Stimulated activated CD4-positive, alpha-beta T cell treated with anti-CD3 and anti-CD28 coated beads, Interleukin-4, amount 100 ng/mL, for 4 hours (primary cell): ENCODE measurements at places on chromosomes 1 and 21.

GRCh38 chr1:117267232-117267774 is 56.6 kb upstream of the VTCN1 start:
- no peak for DNase-seq

GRCh38 chr1:214473387-214473786 is 78.0 kb downstream of the PTPN14 start:
- DNase-seq: no peak

DNA sequence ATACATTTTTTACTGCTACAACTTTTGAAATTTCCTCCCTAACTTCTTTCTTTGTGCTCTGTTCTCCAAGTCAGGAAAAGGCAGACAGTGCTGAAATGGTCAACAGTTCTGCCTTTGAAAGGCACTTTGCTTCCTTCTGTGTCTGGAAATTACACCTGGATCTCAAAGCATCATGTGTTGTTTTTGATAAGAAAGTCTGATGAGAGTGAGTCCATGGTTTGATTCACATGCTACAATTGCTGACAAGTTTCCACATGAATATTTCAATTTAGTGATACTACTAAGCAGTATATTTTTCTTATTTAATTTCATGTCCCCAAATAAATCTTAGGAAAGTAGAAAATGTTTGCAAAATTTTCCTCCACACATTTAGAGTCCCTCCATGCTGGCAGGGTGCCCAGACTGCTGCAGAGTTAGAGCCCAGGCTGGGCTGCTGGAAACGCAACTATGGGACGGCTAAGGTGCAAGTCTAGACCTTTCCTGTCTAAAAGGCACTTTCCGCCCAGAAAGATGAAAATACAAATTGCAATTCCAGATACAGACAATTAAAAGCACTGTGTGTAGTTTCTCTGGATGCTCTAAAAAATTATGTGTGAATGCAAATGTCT is 96.6 kb upstream of the RUNX1 start:
- no peak for DNase-seq

DNA sequence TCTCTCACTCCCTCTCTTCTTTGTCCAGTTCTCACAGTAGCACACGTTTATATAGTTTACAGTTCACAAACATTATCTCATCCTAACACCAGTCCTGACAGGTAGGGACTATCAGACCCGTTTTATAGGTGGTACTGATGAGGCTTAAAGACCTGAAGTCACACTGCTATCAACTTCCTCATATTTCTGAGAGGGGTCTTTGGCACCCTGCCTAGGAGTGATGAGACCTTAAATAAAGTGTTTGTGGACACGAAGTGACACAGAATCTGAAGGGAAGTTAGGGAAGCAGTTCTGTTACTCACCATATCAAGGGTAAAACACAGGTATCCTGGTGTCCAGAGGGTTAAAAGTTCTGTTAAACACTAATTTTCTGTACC is 590 bp upstream of the TACSTD2 start:
- no peak for DNase-seq

GRCh38 chr1:242449661-242450060 is 74.8 kb downstream of the PLD5 start:
- DNase-seq: no peak

DNA sequence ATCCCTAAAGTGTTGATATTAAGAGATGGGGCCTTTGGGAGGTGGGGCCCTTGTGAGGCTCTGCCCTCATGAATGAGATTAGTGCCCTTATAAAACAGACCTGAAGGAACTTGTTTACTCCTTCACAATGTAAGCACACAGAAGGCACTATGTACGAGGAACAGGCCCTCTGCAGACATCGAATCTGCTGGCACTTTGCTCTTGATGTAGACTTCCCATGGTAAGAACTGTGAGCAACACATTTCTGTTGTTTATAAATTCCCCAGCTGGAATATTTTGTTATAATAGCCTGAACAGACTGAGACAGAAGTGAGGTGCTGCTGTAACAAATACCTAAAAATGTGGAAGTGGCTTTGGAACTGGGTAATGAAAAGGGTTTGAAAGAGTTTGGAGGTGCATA is 193.2 kb downstream of the TGFB2 start:
- no peak for DNase-seq

GRCh38 chr1:100461222-100461621 is 76.7 kb upstream of the GPR88 start:
- no peak for DNase-seq

DNA sequence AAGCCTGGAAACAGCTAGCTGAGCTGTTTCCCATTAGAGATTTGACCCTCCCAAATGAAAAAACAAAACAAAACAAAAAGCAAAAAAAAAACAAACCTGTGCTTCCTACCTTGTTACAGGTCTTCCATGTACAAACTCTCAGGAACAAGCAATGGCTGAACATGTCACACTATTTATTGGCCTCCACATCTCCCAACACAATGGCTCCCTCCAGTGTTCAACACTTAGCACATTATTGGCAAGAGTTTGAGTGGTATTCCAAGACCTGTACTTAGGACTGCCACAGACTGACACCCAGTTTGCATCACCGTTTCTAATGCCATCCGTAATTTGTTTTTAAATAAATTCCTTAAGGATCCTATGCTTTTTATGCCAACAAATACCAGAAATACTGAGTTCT is 195.0 kb upstream of the OLFM3 start:
- DNase-seq: no peak

DNA sequence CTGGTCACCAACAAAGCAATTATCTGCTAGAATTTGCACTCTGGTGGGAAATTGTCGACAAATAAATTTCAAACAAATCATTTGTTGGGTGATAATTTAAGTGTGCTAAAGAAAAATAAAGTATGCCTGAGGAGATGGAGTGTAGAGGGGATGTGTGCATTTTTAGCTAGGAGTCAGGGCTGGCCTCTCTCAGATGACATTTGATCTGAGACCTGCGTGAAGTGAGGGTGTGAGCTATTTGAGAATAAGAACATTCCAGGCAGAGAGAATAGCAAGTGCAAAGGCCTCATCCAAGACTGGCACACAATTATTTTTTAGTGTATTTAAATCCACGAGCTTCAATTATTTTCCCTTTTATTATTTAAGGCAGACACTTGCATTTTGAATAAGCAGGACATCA is 19.7 kb upstream of the S1PR1 start:
- no peak for DNase-seq

DNA sequence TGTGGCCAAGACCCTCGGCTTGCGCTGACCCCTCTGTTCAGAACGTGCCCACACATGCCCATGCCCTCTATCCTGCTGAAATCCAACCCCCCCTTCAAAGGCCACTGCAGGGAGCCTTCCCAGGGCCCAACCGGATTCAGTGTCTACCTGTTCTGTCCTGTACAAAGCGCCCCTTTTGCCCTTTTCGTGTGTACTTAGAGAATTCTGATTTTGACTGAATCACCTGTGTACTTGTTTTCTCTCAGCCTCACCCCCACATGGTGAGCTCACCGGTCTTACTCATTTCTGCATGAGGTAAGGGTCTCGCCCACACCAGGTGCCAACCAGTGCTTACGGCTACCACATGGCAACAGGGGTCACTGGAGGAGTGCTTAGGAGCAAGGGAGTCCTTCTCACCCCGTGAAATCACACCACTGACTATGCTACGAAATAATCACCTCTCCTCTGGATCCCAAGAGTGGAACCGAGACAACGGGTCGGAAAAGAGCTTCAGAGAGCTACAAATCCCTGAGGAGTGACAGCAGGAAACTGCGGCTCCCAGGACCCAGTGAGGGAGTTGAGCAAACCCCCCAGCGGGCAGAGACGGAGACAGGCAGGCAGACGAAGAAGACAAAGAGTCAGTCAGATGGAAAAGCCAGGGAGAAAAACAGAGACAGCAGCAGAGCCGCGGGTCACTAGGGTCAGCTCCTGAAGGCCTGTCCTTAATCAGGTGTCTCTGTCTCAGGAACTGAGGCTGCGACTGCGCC is 2.1 kb upstream of the S100A2 start:
- peak; percentile 62 for DNase-seq

- DNase-seq: no peak
These were observed 874.2 kb upstream of the ADGRL2 start for GRCh38 chr1:80926531-80926930.

- DNase-seq: no peak
These were observed 390.2 kb downstream of the USH2A start for GRCh38 chr1:216032961-216033614.

DNA sequence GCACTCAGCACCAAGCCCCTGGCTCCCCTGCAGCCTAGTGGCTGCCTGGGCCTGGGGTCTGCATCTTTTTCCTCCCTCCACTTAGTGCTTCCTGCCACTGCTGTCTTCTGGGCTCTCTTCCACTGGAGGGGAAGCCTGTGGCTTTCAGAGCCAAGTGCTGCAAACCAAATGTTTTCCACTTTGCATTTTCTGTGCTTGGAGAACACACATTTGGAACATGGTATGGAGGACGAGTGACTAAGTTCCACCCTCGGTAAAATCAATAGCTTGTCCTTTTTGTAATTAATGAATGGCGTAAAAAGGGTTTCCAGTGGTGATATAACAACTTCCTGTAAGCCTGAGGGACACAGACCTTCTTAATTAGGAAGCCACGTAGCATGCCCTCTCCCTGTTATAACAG is 10.1 kb upstream of the GPR153 start:
- DNase-seq: no peak

GRCh38 chr1:193581341-193581740 is 394.9 kb upstream of the B3GALT2 start:
- no peak for DNase-seq

GRCh38 chr21:42836402-42836666 is 43.0 kb downstream of the WDR4 start:
- no peak for DNase-seq

DNA sequence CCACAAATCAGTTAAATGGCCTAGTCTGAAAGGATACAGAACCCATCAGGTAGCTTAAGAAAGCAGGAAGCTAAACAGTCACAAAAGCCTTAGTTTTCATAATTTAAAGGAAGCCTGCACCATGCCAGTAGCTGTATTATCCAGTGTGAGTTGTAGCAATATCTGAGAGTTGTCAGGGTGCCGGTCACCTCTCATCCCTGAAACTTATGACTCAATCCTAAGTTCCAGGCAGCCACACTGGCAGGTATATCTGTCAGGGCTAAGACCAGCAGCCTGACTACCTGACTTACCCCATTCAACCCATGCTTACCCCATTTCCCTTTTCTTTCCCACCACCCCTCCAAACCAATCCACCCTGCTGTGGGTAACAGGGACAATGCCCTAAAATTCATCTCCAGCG is 37.8 kb upstream of the LPAR3 start:
- no peak for DNase-seq

DNA sequence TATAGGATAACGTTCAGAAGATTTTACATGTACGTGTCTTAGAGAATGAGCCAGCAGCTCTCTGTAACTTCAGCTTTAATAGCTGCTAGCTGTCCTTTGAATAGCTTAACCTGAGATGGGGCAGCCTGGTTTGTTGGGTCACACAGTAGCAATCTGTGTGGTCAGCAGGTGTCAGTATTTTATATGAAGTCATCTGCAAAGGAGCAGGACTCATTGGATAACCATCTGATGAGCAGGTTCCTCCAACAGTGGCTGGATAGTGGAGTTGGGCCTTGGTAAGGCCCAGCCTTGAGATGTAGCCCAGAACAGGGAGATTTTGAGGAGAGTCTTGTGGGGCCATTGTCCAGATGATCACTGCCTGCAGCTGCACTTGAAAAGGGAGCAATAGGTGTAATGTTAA is 6.4 kb downstream of the GSTM5 start:
- no peak for DNase-seq

DNA sequence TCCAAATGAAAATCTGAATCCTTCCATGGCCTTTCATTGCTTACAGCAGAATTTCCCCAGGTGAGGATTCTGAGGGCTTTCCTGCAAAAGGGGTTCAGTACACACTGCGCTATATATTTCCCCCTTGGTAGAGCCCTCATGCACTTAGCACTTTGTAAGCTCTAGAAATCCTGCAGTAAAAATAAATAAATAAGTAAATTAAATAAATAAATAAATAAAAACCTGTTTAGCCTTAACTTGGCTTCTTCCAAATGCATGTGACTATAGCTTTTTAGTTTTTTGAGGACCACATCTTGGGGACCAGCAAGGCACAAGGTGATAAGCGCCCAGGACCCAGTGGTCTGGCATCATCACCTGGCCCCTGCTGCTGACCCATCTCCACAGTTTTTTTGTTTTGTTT is 3.2 kb upstream of the BMP8B start:
- DNase-seq: no peak

GRCh38 chr1:26114165-26114927 is 2.7 kb downstream of the PDIK1L start:
- DNase-seq: no peak

GRCh38 chr1:178237121-178237520 is 143.2 kb downstream of the RASAL2 start:
- no peak for DNase-seq

- no peak for DNase-seq
These were observed 120.5 kb upstream of the DAB1 start for GRCh38 chr1:57544345-57544744.

DNA sequence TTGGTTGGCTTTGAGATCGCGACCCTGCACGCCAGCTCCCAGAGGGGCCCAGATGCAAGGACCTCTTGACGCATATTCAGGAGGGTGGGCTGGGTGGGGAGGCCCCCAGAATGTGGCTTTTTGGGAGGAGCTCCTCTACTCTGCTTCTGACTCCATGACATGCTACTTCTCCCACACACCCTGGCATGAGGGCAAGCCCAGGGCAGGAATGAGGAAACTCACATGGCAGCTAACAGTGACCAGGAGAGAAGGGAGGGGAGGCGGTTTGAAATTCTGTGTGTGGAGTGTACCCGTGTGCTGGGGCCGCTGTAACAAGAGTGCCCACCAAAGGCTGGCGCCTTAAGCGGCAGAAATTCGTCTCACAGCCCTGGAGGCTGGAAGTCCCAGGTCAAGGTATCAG is 61.3 kb upstream of the GPR153 start:
- DNase-seq: no peak

DNA sequence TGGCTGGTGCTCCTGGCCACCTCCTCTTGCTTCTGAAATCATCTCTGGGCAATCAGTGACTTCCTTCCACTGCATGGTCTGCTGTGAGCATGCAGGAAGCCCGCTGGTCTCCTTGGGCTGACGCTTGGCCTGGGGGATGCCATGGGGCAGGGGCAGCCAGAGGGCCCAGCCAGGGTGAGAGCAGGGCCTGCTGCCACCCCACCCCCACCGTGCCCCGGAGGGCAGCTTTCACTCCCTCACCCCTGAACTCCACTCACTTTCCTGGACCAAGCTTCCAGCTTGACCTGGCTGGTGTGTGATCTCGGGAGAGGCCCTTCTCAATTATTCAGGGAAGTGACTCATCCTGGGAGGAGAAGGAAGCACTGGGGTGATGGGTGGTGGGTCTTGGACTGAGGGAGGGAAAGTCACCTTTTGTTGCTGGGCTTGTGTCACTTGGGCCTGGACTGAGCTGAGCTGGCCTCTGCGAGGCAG is 270.2 kb upstream of the CSF3R start:
- no peak for DNase-seq

- no peak for DNase-seq
These were observed 86.4 kb downstream of the PAX7 start for GRCh38 chr1:18716785-18717678.
